Left ventricle myocardium inferior (tissue), 1 donor: ENCODE measurements at places on chromosomes 5 and 9.

DNA sequence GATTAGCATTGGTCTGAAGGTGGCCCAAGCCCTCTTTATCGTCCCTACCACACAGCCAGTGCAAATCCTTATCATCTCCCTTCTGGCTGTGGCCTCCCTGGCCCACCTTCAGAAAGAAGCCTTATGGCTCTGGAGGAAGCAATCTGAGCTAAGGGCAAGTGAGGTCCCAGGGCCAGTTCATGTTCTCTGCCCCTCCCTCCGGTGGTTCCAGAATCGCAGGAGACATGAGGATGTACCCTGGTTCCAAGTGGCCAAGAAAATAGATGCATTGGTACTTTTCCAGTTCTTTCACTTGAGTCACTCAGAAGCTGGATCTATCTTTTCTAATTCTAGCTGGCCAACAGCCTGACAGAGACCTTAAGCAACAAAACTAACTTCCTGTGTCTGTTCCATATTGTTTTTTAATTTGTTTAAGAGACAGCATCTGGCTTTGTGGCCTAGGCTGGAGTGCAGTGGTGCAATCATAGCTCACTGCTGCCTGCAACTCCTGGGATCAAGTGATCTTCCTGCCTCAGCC lies 60.7 kb downstream of the LHFPL2 start:
- DNase-seq = no peak

DNA sequence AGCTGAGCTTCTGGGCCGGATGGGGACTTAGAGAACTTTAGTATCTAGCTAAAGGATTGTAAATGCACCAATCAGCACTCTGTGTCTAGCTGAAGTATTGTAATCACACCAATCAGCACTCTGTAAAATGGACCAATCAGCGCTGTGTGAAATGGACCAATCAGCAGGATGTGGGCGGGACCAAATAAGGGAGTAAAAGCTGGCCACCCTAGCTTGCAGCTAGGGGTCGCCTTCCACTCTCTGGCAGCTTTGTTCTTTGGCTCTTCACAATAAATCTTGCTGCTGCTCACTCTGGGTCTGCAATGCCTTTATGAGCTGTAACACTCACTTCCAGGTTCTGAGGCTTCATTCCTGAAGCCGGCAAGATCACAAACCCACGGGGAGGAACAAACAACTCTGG lies 354.0 kb downstream of the PRR16 start:
- no peak for DNase-seq

- no peak for DNase-seq
Observed at GRCh38 chr9:101966691-101967090, 228.2 kb upstream of the GRIN3A start.

DNA sequence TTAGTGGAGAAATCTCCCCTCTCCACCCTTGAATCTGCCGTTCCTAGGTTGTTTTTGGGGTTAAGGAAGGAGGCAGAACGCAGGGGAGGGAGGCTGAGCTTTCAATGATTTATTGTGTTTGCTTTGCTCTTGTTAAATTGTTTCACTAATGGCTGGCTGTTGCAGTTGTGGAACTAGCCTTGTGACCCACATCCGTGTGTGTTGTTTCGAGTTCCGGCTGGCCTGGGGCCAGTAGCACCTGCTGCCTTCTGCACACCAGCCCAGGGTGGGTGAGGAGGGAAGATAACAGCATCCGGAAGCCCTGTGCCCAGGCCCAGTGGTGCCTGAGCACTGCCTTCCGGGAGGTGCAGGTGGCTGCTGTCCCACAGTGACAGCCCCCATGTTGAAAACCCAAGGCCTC lies 3.6 kb downstream of the ERGIC1 start:
- no peak for DNase-seq
